ENCODE measurements at places on chromosomes 2 and 18.

DNA sequence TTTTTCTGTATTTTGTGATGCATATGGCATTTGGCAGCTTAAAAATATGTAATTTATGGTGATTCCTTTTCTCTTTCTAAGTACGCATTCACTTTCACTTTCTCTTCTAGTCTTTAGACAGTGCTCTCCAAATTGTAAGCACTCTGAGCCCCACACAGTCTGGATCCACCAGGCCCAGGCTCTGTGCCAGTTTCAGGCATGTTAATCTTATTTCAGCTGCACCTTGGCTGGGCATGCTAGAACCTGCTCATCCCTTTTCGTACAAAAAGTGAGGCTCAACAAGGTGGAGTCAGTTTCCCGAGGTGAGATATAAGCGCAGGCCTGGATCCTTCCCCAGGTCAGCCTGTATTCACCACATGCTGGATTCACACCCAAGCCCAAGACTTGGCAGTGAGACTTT lies 203.9 kb downstream of the MTX2 start:
- DNase-seq, result no peak

DNA sequence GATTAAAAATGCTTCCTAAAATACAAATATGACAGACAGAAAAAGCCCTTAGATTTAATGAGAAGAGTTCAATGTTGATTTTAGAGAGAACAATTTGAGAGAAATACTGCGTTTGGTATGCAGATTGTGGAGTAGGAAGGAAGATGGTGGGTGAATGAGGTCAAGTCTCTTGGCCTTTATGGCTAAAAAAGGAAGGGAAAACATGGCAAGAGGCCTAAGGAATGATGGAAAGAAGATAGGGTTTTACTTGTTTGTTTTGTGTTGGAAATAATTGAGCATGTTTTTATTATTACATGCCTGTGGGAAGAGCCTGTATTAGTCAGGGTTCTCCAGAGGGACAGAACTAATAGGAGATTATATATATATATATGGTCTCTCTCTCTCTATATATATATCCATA lies 318.1 kb downstream of the TRIB2 start:
- no peak for DNase-seq

- DNase-seq, result no peak
These were observed 233.9 kb downstream of the SLC4A3 start for GRCh38 chr2:219861307-219861706.

GRCh38 chr2:229124136-229124535 lies 147.0 kb downstream of the PID1 start:
- no peak for DNase-seq

DNA sequence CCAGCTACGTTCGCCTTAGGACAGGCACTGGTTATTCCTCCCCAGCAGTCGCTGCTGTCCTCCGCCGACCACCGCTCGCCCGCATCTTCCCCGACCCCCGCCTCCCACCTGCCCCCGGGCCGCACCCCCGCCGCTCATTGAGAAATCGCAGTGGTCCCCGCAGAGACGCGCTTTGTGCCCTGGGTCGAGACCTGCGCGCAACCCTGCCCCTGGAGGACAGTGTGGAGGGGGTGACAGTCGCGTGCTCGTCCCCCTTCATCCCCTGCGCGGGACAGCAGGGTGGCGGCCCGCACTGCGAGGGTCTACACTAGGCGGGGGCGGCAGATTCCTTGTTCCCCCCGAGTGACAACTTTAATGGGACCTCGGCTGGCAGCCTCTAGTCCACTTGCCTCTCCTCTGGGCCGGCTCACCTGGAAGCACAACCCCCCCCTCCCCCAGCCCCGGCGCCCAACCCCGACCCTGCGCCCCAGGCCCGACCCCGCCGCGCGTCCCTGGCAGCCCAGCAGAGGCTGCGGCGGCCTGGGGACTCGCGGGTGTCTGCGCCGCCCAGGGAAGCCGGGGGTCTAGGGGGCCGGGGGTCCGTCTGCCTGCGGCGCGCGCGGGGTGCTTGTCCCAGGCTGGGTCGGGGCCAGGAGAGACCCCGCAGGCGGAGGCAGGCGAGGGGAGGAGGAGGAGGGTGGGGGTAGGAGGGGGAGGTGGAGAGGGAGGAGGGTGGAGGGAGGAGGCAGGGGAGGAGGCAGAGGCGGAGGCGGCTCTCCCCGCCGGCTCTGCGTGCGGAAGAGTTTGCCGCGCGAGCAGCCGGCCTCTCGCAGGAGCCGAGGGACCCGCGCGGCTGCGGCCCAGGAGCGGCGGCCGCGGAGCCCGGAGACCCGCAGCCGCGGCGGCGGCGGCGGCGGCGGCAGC lies at the start of gene NPAS2:
Gene NPAS2, plus strand, starts transcription at position 770 of the 903 bp plus-strand sequence. CDS start 84,616 bp downstream, outside the sequence.
- DNase-seq, result peak; percentile 33

DNA sequence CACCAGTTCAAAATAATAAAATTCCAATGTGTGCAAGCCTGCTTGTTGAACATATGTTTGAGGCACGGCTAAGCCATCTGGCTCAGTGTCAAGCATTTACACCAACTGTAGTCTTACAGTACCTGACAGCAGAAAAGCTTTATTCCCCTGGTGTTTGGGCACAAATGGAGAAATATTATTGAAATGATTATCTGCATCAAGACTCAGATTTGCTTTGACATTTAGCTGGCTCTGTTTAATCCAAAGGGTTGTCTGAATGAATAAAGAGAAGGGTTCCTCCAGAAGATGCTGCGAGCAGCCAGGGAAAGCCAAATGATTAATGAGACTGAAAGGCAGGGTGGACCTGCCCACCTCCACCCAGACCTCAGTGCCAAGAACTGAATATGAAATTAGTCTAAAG lies 393.2 kb upstream of the GALNT5 start:
- no peak for DNase-seq

- DNase-seq, result peak; percentile 41
These were observed 36.8 kb upstream of the SEMA4C start for GRCh38 chr2:96906729-96907114.

DNA sequence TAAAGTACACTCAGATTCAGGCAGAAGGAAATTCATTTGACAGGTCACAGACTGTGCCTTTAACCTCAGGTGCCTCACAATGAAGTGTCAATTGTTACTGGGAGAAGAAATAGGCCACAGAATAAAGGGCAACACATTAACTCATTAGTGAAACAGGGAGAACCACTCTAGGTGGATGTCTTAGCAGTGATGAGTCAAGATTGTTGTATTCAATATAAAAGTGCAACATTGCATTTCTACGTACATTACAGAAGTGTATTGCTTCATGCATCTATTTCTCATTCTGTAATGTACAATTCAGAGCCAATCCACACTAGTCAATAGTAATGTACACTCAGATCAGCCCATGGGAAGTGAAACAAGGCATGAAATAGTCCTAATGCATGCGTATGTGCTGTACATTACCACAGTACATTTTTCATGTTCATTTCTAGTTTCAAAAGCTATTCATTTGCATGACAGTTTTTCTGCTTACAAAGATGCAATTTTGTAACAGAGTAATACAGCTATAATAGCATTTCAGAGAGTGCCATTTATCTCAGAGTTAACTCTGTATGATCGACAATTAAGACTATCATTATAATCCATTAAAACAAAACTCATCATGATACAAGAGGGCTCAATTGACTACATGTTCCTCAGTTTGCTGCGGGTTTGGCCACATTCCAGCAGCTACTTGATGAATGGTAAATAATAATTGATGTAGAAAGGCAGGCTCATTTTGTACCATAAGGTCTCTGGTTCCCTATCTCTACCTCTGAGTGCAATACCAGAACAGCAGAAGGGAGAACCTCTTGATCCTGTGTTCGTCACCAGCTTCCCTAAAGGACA lies 12.2 kb upstream of the ARL5A start:
- DNase-seq, result no peak

GRCh38 chr2:197322724-197323720 lies 12.4 kb upstream of the ANKRD44 start:
- no peak for DNase-seq

DNA sequence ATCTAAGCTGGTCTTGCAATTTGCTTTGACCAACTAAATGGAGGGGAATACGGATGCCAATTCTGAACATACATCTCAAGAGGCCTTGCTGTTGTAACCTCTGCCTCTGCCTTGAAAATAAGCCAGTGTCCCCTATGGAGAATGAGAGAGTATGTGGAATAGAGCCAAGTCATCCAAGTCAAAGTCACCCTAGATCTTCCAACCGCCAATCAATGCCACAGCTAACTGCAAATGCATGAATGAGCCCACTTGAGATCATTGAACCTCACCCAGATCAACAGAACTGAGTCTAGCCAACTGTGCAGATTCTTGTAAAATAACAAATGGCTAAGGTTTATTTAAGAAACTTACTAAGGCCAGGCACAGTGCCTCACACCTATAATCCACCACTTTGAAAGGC lies 139.8 kb upstream of the TANK start:
- no peak for DNase-seq

Measured in fibroblast of the conjunctiva (primary cell).